ENCODE measurements at places on chromosomes 6 and 20. TPM values are rescaled to one million over a fixed set of nuclear protein-coding genes. Genes with fewer than 3 reads are reported as not detected.

GRCh38 chr20:14148042-14148441 is 152.7 kb downstream of the MACROD2 start:
- no peak for DNase-seq

- DNase-seq, result no peak
These were observed 2.3 kb downstream of the RNF144B start for GRCh38 chr6:18389479-18389878.

DNA sequence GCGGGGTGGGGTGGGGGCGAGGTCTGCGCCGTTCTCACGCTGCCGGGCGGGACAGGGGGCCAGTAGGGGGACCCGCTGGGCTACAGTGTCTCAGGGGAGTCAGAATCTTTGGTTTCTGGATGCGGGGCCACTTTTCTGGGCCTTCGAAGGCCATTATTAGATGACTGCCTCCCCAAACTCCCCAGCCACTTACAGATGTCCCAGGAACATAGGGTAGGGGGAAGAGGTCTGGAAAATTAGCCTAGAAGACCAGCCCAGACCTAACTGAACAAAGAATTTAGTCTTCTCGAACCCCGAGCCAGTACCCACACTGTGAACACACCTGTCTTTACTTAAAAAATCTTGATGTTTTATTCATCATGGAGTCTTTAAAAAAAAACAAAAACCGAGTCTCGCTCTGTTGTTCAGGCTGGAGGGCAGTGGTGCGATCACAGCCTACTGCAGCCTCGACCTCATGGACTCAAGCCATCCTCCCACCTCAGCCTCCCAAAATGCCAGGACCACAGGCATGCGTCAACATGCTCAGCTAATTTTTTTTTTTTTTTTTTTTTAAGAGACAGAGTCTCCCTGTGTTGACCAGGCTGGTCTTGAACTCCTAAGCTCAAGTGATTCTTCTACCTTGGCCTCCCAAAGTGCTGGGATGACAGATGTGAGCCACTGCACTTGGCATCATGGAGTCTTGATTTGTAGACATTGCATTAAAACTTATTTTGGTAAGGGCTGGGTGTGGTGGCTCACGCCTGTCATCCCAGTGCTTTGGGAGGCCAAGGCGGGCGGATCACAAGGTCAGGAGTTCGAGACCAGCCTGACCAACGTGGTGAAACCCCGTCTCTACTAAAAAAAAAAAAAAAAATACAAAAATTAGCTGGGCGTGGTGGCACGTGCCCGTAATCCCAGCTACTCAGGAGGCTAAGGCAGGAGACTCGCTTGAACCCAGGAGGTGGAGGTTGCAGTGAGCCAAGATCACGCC is 3.3 kb upstream of the SLC29A1 start:
- DNase-seq, result no peak

- DNase-seq, result no peak
These were observed 111.0 kb downstream of the RIMS1 start for GRCh38 chr6:71997341-71997740.

The STMND1 gene
- not detected for total RNA-seq

DNA sequence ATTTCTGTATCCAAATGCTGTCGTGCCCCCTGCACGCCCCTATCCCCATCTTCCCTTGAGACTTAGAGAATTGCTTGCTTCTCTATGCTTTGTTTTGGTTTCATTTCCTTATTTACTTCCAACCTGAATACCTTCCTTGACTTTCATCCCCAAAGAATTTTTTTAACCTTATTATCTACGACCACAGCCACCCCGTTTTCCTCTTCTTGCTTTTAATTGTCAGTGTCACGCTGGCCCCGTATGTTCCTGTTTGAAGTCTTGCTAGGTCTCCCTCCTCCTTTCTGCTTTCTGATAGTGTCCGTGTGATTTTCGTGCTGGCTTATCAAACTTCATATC is 40.1 kb downstream of the RNF217 start:
- no peak for DNase-seq

DNA sequence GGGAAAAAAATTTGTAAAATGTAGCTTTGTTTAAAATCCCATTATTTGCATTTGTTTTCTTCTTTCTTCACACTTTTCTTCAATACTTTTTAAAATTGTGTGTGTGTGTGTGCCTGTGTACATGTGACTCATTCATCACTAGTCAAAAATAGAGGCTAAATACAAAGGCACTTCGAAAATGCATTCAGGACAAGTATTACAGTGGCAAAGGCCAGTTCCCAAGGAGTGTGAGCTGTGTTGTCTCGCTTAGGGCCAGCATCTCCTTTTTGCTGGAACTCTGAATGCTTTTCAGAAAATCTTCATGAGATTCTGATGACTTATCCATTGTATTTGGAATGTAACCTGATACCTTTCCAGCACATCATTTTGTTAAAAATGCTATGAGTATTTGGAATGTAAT is 288.5 kb upstream of the CNR1 start:
- DNase-seq, result no peak

Measured in activated CD4-positive, alpha-beta T cell treated with anti-CD3 and anti-CD28 coated beads, Interleukin-2, amount 10 ng/mL, durations not matched to agents 7 days and 5 days (primary cell).